MCF 10A (cell line): ENCODE measurements at places on chromosomes 7 and 10.
A peak's percentile ranks its signal among the peaks of the same experiment; 100 is the strongest.

GRCh38 chr10:110437351-110437605 lies 60.4 kb upstream of the DUSP5 start:
- no peak for DNase-seq

DNA sequence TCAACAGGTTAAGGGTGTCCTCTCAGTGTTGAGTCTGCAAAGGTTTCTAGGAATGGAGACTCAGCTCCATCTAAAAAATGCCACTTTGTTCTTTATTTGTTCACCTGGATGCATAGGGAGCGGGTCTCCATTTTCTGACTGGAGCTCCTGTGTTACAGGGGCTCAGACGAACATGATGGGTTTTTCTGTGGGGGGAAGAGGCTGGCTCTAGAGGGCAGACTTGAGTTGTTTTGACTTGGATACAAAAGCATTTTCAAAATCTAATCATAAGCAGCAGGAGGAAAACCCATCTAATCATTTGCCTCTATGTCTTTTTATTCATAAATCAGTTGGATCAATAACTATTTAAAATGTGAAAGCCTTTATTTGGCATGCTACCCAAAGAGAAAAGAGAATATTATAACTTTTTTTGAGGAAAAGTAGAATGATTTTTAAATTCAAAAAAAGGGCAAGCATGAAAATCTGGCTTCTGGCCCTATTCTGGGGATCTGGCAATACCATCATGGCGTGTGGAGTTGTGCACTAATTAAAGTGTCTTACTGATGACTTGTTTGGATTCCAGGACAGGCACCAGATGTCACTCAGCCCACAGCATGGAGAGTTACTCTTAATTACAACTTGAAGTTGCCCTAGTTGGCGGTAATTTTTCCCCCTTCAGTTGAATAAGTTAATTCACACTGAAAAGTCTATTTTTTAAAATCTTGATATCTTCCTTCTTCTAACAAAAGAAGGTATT lies 594.9 kb downstream of the REEP3 start:
- peak; percentile 46 for DNase-seq

GRCh38 chr7:116443646-116444045 lies 55.9 kb upstream of the CAV2 start:
- no peak for DNase-seq

DNA sequence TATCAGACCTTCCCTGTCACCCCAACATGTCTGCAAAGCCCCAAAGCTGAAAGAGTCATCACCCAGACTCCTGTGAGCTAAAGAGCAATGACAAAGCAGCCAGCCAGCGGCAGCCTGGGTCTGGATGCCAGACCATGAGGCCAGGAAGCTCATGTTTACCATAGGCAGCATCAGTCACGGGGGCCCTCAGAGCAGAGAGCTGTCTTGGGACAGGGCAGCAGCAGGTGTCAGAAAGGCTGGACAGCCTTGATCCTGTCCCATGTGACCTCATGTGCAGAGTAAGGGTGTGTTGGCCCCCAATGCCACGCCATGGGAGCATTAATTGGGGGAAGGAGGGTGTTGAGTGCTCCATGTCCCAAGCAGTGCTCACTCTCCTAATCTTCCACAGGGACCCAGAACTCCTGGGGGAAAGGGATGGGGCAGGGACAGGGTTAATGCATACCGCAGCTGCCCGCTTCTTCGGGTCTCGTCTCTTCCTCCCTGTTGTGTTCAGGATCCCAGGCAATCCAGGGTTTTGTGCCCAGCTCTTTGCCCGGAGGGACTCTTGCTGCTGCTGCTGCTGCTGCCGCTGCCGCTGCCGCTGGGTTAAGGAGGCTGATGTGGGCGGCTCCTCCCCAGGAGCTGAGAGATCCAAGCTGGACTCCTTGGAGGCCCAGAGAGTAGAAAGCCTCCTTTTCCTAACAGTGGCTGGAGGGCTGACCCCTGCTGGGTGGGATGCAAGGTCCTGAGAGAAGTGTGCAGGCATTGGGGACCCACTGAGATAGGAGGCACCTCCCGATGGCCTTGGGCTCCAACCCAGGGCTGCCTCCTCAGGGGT lies 7.1 kb downstream of the CCDC201 start:
- no peak for DNase-seq

DNA sequence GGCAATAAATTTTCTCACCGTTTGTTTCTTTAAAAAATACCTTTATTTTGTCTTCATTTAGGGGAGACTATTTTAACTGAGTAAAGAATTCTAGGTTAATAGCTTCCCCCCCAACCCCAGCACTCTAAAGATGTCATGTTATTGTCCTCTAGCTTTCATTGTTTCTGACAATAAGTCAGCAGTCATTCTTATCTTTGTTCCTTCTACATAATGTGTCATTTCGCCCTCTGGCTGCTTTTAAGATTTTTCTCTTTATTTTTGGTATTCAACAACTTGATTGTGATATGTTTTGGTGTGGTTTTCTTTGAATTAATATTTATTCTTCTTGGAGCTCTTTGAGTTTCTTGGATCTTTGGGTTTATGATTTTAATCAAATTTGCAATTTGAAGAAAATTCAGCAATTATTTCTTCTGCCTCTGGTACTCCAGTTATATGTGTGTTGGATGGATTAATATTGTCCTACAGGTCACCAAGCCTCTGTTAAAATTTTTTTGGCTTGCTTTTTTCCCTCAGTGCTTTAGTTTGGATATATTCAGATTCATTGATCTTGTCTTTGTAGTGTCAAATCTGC lies 64.6 kb upstream of the ELN start:
- no peak for DNase-seq

DNA sequence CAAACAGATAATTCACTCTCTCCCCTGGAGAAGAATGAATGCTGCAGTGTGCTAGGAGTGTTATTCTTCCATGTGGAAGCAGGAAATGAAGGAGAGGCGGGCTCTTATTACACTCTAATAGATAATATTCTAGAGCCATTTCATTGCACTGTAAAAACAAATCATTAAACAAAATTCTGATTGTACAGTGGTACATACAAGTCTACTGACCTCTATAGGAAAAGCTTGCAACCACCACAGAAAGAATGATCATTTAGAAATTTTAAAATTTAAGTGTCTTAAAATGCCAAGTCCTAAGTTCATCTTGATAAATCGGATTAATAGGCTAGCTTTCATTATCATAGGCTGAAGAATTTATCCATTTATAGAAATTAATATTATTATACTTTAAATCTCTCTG lies 960.3 kb upstream of the LRRN3 start:
- DNase-seq = no peak

GRCh38 chr7:82021036-82021435 lies 251.2 kb upstream of the HGF start:
- no peak for DNase-seq
